ENCODE measurements at places on chromosomes 11 and 22.

- no peak for DNase-seq
These were observed 66.2 kb downstream of the FANCF start for GRCh38 chr11:22559416-22559815.

DNA sequence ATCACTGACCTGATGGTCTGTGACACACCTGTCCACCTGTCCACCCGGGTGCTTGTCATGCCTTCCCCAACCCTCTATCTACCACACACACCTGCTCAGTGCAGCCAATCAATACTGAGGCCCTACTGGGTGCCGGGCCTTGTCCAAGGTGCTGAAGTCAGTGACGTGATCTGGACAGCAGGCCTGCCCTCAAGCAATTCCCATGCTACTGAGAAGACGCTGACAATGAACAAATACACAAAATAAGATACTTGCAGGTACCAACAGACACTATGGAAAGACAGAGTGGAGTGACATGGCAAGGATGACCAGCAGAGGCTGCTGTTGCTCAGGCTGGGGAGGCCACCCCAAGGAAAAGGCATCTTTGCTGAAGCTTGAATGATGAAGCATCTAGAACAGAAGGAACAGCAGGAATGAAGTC, 21.2 kb downstream of the PLAAT3 start:
- DNase-seq, result no peak

GRCh38 chr11:101705972-101706371, 122.2 kb upstream of the TRPC6 start:
- DNase-seq, result no peak

- DNase-seq, result no peak
These were observed 105.0 kb downstream of the TRPC6 start for GRCh38 chr11:101478587-101479369.

GRCh38 chr11:76577226-76577920, 93.2 kb downstream of the LRRC32 start:
- no peak for DNase-seq

- DNase-seq, result no peak
These were observed 25.5 kb downstream of the NPAT start for GRCh38 chr11:108196901-108197300.

DNA sequence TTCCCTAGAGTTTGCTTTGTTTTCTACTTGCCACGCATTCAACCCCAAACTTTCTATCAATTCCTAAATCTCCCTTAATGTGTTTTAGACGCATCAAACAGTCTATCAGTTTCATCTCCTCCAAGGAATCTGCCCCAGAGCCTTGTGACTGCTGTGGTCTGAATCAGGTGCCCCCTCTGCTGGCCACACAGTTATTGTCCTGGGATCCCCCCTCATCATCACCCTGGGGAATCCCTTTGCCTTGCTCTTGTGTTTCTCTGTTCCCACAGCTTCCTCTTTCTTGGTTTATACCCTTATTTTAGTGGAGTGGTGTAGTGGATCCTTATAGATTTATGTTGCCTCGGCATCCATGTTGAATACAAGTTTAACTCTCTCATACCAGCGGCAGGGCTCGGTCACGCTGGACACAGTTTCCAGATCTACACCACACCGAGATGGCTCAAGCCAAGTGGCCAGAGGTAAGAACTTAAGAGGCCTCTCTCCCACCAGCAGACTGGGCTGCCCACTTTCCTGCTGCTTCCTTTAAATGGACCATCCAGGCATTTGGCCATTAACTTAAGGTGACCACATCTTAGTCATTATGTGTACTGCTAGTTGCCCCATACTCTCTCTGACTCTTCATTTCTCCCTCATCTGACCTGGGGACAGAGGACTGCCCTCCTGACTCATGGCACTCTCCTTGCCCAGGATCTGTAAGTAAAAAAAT, 8.2 kb downstream of the UPB1 start:
- DNase-seq, result peak; percentile 46

DNA sequence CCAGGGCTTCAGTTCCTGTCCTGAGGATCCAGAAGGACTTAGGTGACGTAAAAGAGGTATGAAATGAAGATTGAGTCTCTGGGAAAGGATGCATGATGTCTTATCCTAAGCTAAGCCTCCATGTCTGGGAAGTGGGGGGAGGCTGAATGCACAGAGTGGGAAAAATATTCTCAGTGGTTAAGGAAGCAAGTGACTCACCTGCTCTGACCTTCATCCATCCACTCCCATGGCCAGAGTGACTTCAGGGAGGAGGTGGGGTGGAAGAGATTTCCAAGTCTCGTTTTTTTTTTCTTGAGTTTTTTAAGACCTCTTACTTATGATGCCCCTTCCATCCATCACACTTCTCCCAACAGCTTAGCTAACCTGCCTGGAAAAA, 32.5 kb upstream of the POLD3 start:
- DNase-seq, result no peak

DNA sequence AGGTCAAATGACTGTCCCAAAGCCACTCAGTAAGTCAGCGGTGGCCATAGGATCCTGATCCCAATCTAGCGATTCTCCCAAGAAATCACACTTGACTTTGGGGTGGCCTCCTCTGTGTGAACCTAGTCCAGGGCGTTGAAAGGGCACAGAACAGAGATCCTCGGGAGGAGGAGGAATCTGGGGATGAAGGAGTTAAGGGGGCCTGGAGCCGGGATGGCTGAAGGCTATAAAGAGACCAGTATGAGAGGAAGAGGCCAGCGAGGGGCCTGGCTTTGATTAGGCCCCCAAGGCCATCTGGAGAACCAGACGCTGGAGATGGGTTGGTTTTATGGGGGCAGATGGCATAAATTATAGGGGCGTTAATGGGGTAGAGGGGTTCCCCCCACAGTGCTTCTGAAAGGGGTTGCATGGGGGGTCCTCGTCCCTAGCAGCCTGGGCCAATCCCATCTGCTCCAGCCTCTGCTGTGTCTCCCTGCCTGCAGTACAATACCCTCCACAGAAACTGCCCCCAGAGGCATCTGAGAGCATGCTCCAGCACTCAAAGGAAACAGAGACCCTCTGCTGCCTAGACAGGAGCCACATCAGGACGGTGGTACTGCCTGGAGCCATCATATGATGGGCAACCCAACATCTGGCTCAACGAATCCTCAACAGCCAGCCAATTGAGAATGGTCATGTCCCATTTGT, 35.2 kb upstream of the TRIM29 start:
- DNase-seq, result no peak

DNA sequence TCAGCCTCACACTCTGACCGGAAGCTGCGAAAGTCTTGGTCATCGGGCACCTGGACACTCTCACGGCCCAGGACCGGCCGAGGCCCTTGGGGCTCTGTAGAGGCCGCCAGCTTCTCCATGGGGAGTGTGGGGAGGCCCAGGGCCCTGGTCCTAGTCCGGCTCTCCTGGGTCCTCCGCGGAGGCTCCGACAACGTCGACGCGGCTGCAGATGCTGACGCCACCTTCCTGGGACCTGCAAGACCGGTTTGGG, 12.9 kb downstream of the STARD10 start:
- DNase-seq, result no peak
